ENCODE measurements at places on chromosomes 13 and 19. TPM values are rescaled to one million over a fixed set of nuclear protein-coding genes. Genes with fewer than 3 reads are reported as not detected.

The KIR2DL3 gene
- not detected for total RNA-seq

The ZNF443 gene
- total RNA-seq: 4.2 TPM

The RXFP2 gene
- not detected for total RNA-seq

- H3K27me3 ChIP-seq: no peaks in the 10 kb centered on the region
- H3K36me3 ChIP-seq: no peaks in the 10 kb centered on the region
- no peak for DNase-seq
- H3K27ac ChIP-seq: no peak overlapping the region
- H3K4me3 ChIP-seq: no peak overlapping the region
These were observed 3.0 kb downstream of the OBI1 start for GRCh38 chr13:78655906-78656305.

GRCh38 chr19:38515896-38516295, 82.4 kb downstream of the RYR1 start:
- no peak overlapping the region for H3K27ac ChIP-seq
- no peaks in the 10 kb centered on the region for H3K36me3 ChIP-seq
- no peaks in the 10 kb centered on the region for H3K27me3 ChIP-seq
- H3K4me3 ChIP-seq: no peak overlapping the region
- no peak for DNase-seq
